Right atrium auricular region (tissue), 2 donors: ENCODE measurements at places on chromosomes 2 and 18. TPM values are rescaled to one million over a fixed set of nuclear protein-coding genes. Genes with fewer than 3 reads are reported as not detected.

Gene MAB21L4
- 0.31 TPM for total RNA-seq

DNA sequence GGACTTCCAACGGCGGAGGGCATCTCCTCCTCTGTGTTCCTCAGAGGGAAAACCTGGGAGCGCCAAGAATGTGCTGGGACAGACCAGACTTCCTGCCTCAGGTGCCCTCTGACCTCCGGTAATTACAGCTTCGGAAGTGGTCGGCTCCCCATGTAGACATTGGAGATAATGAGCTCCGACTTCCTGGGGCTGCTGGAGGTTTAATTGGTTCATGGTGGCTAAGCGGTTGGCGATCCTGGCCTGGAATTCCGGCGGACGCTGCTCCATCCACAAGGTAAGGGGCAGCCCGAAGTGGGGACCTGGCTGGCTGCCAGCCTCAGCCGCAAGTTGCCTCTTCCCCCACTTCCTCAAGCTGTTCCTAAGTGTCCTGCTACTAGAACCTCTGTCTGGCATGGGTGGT, 83.2 kb upstream of the EPC2 start:
- no peak for DNase-seq

GRCh38 chr2:62338111-62338510, 142.2 kb downstream of the B3GNT2 start:
- DNase-seq: no peak

- DNase-seq: no peak
Measured at GRCh38 chr2:12797815-12798214, 81.1 kb downstream of the TRIB2 start.

Gene GPR39
- 1.0 TPM for total RNA-seq

DNA sequence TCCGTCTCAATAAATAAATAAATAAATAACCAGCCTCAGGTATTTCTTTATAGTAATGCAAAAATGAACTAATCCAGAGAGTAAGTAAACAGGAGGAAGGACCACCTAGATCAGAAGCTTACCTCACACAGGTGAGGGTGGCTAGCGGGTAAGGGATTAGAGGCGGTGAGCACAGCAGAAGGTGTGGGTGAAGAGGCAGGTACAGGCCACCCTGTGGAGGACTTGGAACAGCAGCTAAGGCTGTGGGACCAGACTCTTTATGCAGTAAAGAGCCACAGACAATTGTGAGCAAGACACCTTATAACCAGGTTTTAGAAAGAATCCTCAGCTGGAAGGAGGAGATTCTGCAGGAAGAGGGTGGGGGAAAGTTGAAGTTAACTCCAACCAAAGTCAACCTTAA, 34.2 kb upstream of the TTR start:
- no peak for DNase-seq

DNA sequence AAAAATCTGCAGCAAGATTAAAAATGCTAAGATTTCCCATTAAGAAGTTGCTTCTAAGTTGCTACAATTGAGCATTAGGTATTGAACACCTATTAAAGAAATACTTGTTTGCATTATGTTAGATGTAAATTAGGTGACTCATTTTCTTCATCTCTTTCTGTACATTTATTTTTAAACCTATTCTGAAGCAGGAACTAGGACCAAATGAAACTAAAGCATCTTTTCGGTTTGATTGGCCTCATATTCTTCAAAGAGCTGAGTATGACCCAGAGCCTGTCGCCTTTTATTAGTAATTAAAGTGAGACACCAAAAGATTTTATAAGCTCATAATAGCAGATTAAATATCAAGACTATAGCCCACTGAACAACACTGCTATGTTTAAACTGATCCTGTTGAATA, 83.4 kb upstream of the ZEB2 start:
- DNase-seq: no peak

- no peak for DNase-seq
Measured at GRCh38 chr2:53584986-53585385, 182.6 kb upstream of the CHAC2 start.

DNA sequence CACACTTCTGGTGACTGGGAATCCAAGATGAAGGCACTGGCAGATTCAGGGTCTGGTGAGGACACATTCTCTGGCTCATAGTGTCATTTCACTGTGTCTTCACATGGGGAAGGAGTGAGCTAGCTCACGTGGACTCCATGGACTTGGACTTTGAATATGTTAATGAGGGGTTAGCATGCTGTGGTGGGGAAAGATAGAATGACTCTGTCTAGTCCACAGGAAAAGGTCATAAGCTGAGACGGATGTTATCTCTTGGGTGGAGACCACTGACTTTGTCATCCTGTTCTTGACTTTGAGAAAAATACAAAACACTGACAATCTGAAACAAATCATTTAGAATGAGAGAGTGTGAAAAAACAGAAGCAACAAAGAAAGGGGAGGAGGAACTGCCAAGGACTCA, 145.9 kb downstream of the PIK3C3 start:
- no peak for DNase-seq

Gene ANTXR1
- total RNA-seq: 52.2 TPM

DNA sequence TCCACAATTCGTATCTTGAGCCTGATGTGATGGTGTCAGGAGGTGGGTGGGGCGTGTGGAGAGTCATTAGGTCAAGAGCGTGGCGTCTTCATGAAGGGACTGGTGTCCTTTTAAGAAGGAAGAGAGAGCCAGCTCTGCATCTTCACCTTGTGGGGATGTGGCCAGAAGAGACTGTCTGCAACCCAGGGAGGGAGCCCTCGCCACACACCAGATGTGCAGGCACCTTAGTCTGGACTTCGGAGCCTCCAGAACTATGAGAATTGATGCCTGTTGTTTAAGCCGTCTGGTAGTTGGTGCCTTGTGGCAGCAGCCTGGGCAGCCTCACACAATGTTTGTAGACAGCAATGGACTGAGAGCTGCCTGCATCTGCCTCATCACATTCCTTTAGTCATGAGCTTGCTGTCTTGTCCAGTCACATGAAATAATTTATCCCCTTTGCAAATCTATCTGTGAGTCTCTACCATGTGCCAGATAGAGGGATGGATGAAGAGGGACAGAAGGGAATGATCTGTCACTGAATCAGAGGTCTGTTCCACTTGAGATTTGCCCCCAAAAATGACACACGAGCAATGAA, 61.0 kb downstream of the MYT1L start:
- DNase-seq: no peak

- no peak for DNase-seq
Measured at GRCh38 chr2:241189093-241189855, 797 bp downstream of the ANO7 start.

Gene TRIB2
- total RNA-seq: 55.7 TPM

Gene EVX2
- total RNA-seq: not detected

- no peak for DNase-seq
Measured at GRCh38 chr2:37816036-37816435, 109.1 kb upstream of the RMDN2 start.

- no peak for DNase-seq
Measured at GRCh38 chr2:37573451-37574388, 97.7 kb downstream of the CDC42EP3 start.

Gene REG3A
- total RNA-seq: not detected

Gene PMAIP1
- total RNA-seq: 0.22 TPM

- DNase-seq: no peak
Measured at GRCh38 chr18:27556741-27557140, 371.6 kb upstream of the CHST9 start.

DNA sequence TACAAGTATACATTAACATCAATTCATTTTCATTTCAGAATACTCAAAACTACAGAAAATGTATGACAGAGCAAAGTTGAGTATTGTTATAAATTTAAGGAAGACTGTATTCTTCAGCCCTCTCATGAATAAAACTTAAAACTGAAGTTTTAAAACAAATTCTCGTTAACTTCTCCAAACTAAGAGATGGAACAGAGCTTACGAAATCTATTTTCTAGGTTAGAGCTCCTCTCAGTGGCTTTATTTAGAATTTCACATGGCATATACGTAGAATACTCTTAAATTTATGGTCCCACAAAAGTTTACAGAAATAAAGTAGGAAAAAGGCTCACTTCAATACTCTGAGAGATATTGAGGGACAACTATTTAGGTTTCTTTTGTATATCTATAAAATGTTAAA, 612.1 kb downstream of the KCNJ3 start:
- no peak for DNase-seq

Gene ALPP
- total RNA-seq: not detected

- no peak for DNase-seq
Measured at GRCh38 chr2:30653847-30654246, 153.4 kb downstream of the CAPN13 start.

DNA sequence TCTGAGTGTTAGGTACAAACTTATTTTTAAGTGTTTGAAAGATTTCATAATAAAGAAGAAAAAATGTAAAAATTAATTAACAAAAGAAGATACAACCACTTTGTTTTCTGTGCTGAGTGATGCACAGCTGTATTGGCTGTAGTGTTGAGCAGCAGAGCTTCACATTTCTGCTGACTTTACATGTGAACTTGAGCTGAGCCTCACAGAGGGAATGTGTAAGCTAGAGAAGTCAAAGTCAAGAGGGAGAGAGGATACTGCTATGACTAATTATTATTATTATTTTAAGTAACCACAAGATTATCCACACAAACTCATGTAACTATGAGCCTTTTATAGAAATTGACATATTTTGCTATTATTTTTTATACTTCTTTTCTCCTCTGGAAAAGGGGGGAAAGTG, 159.1 kb upstream of the ZSWIM2 start:
- no peak for DNase-seq

- DNase-seq: peak; percentile 72
Measured at GRCh38 chr2:109410039-109410815, 203.5 kb downstream of the SEPTIN10 start.

- DNase-seq: no peak
Measured at GRCh38 chr18:21686282-21687105, 18.1 kb downstream of the ABHD3 start.

Gene CXCR1
- 0.78 TPM for total RNA-seq

Gene CYTIP
- total RNA-seq: 3.3 TPM

GRCh38 chr2:205261516-205262020, 420.7 kb upstream of the NRP2 start:
- no peak for DNase-seq
